ENCODE measurements at places on chromosomes 12 and 14.

DNA sequence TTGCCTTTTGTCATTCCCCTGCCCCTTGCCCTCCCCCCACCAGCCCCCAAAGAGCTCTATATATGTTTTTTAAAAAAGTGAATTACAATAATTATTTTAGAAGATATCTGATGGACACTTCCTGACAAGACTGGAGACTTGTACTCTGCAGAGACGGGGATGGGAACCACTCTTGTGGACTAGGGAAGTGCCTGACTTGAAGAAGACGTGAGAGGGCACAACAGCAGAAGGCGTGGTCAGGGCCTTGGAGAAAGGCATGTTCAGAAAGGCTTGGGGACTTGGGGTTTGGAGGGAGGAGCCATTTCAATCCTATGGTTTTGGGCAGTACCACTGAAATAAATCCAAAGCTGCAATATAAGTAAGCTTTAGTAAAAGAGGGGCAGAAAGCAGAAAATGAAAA lies 154.7 kb downstream of the APAF1 start:
- no peak for DNase-seq

DNA sequence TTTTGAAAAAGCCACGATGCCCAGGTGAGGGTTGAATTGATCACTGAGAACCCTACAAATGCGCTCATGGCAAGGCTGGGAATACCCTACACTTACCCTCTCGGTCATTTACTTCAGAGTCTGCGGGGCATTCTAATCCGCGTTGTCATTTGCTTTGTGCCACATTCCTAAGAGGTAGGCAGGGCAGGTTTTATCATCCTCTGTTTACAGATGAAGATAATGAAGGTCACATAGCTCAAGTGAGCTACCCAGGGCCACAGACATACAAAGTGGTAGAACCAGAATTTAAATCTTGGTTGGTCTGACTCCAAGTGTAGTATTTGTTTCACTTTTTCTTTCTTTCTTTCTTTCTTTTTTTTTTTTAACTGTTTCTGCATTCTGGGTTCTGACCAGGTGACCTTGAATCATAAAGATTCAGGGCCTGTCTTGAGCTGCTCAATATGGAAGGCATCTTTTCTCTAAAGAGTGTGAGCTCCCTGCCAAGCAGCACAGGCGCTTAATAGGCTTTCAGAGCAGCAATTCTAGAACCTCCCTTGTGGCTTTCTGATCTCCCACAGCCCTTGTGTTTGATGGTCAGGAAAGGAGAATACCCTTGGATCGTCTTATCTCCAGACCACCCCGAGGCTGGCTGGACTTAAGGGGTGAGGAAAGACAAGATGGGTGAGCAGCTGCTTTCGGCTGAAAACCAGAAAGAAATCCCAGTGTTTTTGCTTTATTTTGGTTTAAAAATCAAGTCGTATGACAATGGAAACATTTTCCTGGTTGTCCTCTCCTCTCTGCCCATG lies 662 bp upstream of the BATF start:
- DNase-seq, result no peak

GRCh38 chr12:127144770-127145169 lies 1122.2 kb upstream of the TMEM132C start:
- DNase-seq, result no peak

- DNase-seq, result no peak
Measured at GRCh38 chr12:12977231-12977630, 22.8 kb downstream of the HEBP1 start.

Measured in AG09319 (cell line).